ENCODE measurements at places on chromosomes 6 and 20.

DNA sequence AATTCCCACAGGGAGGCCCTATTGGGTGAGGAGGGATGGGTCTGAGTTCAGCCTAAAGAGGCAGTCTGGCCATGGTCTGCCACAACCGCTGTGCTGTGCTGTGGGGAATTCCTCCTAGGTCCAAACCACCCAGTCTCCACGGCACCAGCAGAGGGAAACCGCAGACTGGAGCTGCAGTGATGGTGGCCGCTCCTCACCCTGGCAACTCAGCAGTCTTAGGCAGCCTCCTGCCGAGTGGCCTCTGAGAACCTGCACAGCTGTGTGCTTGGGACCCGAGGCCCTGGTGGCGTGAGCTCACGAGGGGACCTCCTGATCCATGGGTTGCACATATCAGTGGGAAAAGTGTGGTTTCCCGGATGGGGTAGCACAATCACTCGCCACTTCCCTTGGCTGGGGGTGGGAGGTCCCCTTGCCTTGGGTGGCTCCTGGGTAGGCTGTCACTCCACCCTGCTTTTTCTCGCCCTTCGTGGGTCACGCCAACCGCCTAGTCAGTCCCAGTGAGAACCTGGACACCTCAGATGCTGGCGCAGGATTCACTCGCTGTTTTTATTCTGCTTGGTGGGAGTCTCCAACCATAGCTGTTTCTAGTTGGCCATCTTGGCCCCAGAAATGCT lies 242.2 kb downstream of the CDH26 start:
- no peak for DNase-seq

DNA sequence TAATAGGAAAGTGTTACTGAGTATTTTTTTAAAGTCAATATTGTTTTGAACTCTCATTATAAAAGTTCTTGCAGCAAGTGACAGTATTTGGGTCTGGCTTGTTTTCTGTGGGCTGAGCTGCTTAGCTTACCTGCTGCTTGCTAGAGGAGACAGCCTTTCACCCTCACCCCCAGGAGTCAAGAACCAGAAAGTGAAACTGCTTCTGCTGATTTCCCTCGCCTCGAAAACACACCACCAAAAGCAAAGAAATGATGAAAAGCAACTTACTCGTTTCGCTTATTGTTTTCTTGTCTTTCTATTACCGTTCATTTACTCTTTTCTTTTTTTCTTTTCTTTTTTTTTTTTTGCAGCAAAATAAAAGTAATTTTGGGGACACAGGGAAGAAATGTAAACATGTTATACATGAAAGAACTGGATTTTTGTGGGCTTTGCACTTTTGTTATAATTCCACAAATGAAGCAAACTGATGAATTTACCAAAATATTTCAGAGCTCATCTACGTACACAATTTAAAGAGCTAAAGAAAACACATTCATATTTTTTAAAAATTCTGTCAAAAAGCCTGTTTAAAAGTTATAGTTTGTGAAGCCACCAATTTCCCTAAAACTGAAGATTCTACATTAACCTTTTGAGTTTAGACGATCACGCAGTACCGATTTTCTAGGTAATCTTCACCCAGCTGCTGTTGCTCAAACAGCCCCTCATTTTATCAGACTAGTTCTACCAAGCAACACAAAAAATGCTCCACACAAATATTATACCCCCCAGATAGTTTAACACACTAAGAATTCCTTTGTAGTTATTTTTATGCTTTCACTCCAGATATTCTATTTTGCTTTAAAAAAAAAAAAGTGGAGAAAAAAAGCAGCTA lies 1.7 kb downstream of the SCML4 start:
- DNase-seq, result no peak

DNA sequence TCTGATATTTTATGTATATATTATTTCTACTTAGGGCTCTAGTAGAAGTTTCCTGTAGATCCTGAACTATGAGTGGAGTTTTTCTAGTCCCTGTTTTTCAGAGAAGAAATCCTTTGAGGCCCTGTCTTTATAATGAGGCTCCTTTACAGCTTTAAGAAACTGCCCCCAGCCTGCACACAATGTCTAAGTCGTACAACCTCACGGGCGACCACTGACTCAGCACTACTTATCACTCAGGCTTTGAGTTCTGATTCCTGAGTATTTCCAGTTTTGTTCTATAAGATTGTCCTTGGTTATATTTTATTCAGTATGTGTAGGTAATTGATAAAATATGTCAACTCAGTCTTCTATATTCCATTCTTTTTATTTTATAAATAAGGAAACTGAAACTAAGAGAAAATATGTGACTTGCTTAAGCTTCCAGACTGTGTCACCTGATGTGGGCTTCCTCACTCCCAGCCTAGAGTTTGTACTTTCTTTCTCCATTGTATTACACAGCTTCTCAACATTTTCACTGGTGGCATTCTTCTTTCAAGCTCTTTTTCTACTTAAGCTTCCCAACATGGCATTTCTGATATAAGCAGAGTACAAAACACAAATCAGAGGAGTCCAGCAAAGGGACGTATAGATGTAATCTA lies 167.0 kb downstream of the TBX18 start:
- no peak for DNase-seq

GRCh38 chr6:135759831-135760230 lies 91.7 kb upstream of the PDE7B start:
- no peak for DNase-seq

All from fibroblast of the conjunctiva (primary cell).